ENCODE measurements at places on chromosomes 4 and X. TPM values are rescaled to one million over a fixed set of nuclear protein-coding genes. Genes with fewer than 3 reads are reported as not detected.

DNA sequence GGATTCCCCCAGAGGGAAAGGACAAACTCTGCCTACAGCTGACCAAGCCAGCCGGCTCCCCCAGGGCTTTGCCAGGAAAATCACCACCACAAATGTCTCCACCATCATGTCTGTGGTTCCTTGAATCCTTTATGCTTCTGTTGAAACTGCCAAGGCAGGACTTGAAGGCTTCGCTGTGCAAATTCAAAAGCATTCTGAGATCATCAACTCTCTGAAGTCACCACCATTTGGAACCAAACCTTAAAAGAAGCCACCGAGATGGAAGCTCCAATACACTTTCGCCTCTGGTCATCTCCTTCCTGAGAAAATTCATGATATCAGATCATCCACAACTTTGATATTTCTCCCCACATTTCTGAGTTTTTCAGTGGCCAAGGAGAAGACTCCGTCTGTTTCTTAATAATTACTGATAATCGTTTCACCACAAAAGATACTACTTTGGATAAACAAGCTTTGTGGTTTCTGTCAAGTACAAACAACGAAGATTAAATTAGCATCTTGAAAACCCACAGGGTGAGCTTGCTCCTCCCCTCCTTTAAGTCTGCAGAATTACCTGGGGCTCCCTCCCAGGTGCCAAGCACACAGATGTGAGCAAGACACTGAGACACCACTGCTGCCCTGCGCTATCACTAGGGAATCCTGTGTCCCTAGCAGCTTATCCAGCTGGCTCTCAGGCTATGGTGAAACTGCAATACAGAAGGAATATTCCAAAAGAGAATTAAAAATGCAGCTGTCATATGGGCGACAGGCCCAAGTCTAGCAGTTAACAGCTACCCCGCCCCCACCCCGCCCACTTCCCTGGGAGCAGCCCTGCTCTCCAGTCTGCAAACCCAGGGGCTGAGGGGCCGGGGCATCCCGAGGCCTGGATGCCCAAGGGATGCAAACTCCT, 125.0 kb upstream of the TBL1X start:
- DNase-seq = no peak

The TDO2 gene
- not detected for total RNA-seq

- DNase-seq = no peak
These were observed 96.2 kb downstream of the UGT8 start for GRCh38 chr4:114694770-114695169.

GRCh38 chr4:129926936-129927335, 831.0 kb downstream of the C4orf33 start:
- DNase-seq = no peak

GRCh38 chr4:125390126-125390525, 75.4 kb downstream of the FAT4 start:
- no peak for DNase-seq

The SUPT20HL2 gene
- total RNA-seq = not detected

The ATP6AP2 gene
- total RNA-seq = 103 TPM

The GJB1 gene
- total RNA-seq = 17.5 TPM

The PITX2 gene
- not detected for total RNA-seq

The YY2 gene
- 2.1 TPM for total RNA-seq

GRCh38 chrX:24014388-24015018, 12.5 kb downstream of the KLHL15 start:
- DNase-seq = no peak

The FAM47E gene
- 2.5 TPM for total RNA-seq

GRCh38 chr4:534576-535151, 35.7 kb downstream of the PIGG start:
- DNase-seq = peak; percentile 19

The ODAM gene
- not detected for total RNA-seq

GRCh38 chr4:128782076-128782715, 27.3 kb upstream of the JADE1 start:
- no peak for DNase-seq

The UBQLN2 gene
- total RNA-seq = 32.6 TPM

DNA sequence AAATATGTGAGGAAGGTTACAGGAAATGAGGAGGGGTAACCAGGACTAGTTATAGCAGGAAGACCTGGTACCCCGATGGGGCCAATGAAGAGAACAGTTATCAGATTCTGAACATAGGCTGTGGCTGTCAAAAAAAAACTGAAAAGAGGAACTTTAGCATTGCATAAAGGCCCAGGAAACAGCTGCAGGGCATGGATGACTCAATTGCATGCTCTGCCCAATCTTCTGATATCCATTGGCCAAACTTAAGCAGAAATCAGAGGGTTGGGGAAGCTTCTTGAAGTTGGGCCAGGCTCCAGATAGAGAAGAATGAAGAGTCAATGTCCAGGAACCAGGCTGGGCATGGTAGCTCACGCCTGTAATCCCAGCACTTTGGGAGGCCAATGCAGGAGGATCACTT, 1222.4 kb upstream of the PRKX start:
- no peak for DNase-seq

The SLC4A4 gene
- total RNA-seq = 9.8 TPM

DNA sequence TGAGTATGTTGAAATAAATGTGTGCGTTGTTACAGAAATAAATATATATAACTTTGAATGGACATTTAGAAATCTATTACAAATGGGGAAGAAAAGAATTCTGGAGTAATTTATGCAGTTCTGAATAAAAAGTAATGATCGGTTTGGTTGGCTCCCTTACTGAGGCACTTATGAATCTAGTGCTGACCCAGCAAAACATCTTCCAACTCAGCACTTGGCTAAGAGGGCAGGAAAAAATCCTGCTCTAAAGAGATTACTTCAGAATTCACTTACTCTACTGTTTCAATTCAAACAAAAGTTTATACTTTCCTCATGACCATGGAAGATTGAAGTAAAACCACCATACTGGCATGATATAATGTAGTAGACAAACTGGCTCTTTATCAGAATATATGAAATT, 123.9 kb upstream of the RXFP1 start:
- no peak for DNase-seq

DNA sequence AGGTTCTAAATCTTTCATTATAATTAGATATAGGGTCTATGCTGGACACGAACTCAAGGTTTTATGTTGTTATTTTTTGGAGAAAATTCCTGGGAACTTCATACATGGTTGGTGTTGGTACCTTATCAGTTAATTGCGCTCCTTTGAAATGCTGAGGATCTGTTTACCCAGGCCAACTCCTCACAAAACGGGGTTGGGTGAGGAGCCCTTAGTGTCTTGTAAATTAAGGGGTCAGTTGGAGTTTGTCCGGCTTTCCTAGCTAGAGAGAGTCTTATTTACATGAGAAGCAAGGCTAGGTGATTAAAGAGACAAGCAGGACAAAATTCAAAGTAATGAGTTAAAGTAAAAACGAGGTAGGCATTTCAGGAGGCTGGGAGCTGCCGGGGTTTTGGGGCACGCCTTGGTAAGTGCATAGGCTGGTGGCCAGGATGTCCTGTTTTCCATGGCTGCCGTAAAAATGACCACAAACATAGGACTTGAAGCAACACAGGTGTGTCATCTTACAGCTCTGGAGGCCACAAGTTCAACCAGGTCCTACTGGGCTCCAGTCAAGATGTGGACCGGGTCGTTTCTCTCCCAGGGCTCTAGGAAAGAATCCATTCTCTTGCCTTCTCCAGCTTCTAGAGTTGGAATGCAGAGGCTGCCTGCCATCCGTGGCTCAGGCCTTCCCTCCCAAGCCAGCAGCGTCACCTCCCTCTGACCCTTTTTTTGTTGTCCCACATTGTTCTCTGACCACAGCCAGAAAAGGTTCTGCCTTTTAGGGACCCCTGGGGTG, 19.8 kb downstream of the PSAPL1 start:
- no peak for DNase-seq

The FAM9B gene
- total RNA-seq = not detected

GRCh38 chrX:135099493-135099783, 20.9 kb downstream of the ETDB start:
- DNase-seq = no peak

DNA sequence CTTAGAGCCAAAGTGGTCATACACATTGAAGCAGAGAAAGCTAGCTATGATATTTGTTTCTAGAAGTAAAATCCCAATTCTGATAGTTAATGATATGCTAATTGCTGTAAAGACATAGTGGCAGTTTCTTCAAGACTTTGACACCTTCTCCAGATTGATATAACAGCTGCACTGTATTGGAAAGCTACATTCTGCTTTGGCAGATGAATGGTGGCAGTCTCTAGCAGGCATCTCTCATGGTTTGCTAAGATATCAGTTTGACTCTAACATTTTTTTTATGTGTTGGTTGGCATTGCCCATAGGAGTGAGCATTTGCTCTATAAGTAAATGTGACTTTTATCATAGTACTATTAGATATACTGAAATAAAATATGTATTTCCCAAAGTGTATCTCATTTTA, 128.2 kb downstream of the AFF2 start:
- no peak for DNase-seq

DNA sequence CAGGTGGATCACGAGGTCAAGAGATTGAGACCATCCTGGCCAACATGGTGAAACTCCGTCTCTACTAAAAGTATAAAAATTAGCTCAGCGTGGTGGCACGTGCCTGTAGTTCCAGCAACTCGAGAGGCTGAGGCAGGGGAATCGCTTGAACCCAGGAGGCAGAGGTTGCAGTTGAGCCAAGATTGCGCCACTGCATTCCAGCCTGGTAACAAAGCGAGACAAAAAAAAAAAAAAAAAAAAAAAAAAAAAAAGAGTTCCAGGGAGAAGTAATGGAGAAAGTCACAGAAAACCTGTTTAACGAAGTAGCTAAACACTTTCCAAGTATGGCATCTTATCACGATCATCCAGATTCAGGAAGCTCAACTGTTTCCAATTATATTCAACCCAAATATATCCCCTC, 10.9 kb downstream of the KLHL4 start:
- DNase-seq = no peak

DNA sequence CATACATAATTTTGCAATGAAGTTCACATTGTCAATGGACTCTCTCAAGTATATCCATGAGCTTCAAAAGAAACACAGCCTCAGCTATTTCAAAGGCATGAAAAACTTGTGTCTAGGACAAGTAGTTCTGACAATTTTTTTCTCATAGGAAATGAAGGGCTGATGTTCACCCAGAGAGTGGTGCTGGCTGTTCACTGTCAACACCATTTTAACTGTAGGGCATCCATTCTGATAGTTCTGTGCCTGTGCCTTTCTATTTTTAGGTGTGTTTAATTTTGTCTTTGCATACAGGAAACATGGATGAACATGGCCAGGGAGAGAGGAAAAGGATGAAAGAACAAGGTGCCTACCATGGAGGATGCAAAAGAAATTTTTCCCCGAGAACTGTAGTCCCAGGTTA, 135.3 kb upstream of the MAP9 start:
- DNase-seq = no peak

GRCh38 chr4:140697709-140698560, 58.2 kb downstream of the TBC1D9 start:
- no peak for DNase-seq

DNA sequence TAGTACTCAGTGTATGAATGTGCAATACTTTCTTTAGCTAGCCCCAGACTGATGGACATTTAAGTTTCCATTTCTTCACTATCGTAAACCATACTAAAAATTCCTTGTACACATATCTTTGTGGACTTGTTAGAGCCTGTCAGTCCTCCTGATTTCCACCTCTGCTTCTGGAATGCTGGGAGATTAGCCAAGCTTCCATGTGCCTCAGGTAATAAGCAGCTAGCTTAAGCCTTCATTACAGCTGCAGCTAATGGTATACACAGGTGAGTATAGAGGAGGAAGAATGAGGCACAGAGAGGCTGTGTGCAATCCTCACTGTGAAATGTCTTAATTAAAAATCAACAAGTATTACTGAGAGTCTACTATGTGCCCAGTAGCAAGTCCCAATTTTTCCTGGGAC, 9.8 kb downstream of the SMIM9 start:
- DNase-seq = no peak

DNA sequence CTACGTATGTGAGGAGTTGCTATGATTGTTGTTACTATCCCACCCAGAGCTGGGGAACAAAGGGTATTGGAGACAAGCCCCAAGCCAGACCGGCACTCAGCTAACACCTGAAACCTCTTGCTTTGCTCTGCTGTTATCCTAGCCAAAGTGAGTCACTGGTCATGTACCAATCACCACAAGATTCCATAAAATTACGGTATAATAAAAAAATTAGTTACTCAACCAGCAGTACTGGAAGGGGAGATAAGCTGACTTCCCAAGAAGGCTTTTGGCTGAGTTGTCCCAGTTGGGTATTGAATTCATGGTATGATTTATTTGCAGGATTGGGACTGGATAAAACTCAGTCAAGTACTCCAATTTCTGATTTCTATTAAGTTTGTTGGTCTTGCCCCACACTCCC, 5.3 kb downstream of the EDA2R start:
- no peak for DNase-seq

- DNase-seq = no peak
These were observed 97.7 kb downstream of the ARHGAP10 start for GRCh38 chr4:147829401-147830101.

The DCAF4L1 gene
- total RNA-seq = 0.36 TPM

DNA sequence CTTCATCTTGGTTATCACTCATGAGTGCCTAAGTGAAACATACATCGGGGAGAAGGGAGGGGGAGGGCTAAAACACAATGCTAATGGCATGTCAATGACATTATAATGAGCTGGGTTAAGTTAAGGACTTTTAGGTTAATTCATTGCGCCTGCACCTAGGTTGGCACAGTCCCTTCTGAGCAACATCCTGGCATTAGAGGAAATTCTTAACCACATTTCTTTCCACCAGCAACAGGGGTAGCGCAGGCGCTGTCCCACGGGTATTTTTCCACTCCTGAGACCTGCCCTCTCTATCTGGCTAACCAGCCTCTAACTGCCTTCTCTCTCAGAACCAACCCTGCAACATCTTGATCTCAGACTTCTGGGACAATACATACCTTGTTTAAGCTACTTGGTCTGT, 39.0 kb upstream of the PROM1 start:
- no peak for DNase-seq

GRCh38 chrX:10507876-10508275, 112.5 kb downstream of the MID1 start:
- no peak for DNase-seq

The XG gene
- 4.0 TPM for total RNA-seq

The CUL4B gene
- total RNA-seq = 38.2 TPM

DNA sequence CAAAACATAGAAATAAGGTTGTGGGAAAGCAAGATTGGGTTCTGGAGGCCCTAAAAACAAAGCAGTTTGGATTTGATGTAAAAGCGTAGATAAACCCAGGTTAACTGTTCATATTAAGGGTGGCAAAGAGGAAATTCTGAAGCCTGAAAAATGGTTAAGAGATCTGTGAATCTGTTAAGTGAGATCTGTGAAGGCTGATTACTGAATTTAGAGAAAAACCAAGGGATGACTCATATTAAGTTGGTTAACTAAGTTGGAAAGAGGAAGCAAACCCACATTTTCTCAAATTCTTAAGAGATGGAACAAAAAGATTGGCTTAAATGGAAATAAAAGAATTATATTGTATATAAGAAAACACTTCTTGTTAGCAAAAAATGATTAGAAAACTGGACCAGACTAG, 22.8 kb downstream of the GPAT3 start:
- no peak for DNase-seq

GRCh38 chrX:24479924-24480323, 14.8 kb downstream of the PDK3 start:
- no peak for DNase-seq

Data from sciatic nerve (tissue), 2 donors.